ENCODE measurements at places on chromosomes 5 and 9. TPM values are rescaled to one million over a fixed set of nuclear protein-coding genes. Genes with fewer than 3 reads are reported as not detected.

The TMOD1 gene
- total RNA-seq: 17.2 TPM

The HTR4 gene
- 0.35 TPM for total RNA-seq

The SUSD3 gene
- total RNA-seq: 15.6 TPM

The SLC6A7 gene
- 0.06 TPM for total RNA-seq

The DMRT2 gene
- total RNA-seq: 7.0 TPM

The DIAPH1 gene
- 37.0 TPM for total RNA-seq

The CPEB4 gene
- total RNA-seq: 52.9 TPM

The TPPP gene
- total RNA-seq: 6.4 TPM

Data from metanephros (tissue), 2 donors.